CD4-positive, alpha-beta T cell treated with Interleukin-6 at 100 ng/mL for 8 hours (primary cell): ENCODE measurements at places on chromosomes 7 and 10.

GRCh38 chr7:68730194-68730593 is 868.1 kb upstream of the AUTS2 start:
- DNase-seq: no peak

GRCh38 chr7:102122026-102122425 is 164.6 kb upstream of the SH2B2 start:
- DNase-seq: no peak

DNA sequence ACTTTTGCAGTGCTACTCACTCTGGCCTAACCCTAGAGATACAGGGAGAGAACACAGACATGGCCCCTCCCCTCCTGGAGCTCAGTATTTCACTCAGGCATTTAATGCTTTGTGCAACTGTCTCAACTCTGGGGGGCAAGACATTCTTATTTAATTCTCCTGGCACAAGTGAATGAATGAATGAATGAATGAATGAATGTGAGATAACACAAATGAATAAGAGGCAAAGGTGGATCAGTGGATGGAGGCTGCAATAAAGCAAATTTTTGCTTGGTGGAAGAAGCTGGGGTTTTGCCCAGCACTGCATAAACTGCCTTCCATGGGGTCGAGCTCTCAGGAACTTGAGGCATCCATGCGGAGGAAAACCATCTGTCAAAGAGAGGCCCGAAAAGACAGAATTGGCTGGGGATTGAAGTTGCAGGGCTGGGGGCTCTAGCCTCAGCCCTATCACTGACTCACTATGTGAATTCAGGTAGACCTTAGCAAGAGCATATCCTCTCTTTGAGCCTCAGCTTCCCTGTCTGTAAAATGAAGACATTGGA is 441.4 kb upstream of the ZMIZ1 start:
- no peak for DNase-seq

DNA sequence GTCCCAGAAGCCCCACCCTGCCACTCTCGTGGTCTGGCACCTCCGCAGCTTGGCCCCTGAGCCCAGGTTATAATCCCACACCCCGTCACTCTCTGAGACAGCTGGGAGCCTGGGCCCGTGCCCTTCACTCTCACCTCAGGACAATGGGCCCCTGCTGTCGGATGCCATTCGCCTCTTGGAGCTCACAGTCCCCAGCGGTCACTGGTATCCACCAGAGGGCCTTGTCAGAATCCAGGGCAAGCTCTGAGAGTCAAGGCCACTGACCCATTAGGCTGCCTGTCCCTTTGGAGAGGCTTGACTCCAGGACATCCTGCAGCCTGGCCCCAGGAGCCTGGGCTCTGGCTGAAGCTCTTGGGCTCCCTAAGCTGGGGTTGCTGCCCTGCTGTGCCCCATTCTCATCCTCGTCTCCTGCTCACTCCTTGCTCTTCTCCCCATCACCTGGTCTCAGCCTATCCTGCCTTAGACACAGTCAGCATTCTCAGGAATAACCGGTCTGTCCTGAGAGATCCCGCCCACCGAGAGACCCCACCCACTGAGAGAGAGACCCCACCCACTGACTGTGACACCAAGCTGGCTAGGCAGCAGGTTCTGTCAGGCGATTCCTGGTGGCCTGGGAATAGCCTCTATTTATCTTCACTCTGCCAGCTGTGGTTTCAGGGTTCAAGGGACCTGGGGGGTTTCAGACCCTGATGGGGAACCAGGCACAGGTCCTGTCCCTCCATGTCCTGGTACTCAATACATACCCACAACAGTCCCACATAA is 27.7 kb downstream of the CPXM2 start:
- no peak for DNase-seq

GRCh38 chr10:92734301-92734700 is 44.5 kb downstream of the HHEX start:
- no peak for DNase-seq

DNA sequence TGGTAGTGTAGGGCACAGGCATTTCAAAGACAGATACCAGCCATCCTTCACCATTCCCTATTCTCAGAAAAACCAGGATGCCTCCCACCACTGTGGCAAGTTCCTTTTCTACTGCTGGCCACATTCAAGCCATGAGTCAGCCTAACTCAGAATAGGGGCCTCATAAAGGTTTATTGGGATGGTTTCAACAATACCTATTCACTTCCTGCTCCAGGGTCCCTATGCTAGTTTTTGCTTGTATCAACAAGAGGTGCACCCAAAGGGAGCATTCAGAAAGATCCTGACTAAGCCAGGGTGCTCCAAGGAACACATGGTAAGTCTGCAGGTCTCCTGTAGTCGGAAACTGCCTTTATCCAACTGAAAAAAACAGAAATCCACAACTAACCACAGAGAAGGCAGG is 76.9 kb upstream of the EGR2 start:
- DNase-seq: no peak

GRCh38 chr10:107899075-107899474 is 734.6 kb upstream of the SORCS1 start:
- DNase-seq: no peak

GRCh38 chr7:50793120-50793946 is 10.6 kb upstream of the GRB10 start:
- DNase-seq: peak; percentile 30

- no peak for DNase-seq
Observed at GRCh38 chr10:77101341-77101740, 536.3 kb downstream of the KCNMA1 start.

GRCh38 chr7:103894656-103895596 is 94.5 kb downstream of the RELN start:
- no peak for DNase-seq

- DNase-seq: no peak
Observed at GRCh38 chr7:44971902-44972441, 6.8 kb downstream of the MYO1G start.

DNA sequence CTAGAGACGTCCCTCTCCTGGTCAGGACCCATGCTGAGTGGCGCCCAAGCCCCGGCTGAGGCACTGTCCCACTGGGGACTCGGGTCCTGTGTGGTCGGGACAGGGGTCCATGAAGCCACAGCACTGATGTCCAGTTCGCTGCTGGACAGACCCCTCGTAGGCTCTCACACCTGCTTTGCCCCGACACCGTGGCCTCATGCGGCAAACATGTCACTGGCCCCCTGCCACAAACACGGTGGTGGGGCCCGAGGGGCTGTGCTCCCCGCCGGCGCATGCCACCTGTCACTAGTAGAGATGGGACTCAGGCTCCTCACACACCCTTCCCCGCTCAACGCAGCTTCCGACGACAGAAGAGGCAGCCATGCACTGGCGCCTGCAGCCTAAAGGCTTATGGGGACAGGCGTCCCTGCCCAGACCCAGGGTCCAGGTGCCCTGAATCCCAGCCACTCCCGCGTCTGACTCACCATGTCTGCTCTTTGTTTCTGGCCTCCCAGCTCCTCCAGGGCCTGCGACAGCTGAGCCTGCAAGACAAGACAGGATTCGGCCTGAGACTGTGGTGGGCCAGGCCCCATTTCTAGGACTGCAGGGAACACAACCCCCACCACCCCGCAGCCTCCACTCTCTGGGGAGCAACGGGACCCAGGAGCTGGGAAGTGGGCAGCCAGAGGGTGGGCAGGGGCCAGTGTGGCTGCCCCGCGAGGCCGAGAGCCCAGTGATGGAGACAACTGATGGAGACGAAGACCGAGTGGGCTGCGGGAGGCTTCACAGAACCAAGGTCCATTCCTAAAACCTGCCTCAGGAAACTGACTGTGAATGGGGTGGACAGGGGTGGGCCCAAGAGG is 230.9 kb downstream of the MAD1L1 start:
- DNase-seq: no peak

- no peak for DNase-seq
Observed at GRCh38 chr7:101674439-101674838, 45.3 kb upstream of the MYL10 start.

DNA sequence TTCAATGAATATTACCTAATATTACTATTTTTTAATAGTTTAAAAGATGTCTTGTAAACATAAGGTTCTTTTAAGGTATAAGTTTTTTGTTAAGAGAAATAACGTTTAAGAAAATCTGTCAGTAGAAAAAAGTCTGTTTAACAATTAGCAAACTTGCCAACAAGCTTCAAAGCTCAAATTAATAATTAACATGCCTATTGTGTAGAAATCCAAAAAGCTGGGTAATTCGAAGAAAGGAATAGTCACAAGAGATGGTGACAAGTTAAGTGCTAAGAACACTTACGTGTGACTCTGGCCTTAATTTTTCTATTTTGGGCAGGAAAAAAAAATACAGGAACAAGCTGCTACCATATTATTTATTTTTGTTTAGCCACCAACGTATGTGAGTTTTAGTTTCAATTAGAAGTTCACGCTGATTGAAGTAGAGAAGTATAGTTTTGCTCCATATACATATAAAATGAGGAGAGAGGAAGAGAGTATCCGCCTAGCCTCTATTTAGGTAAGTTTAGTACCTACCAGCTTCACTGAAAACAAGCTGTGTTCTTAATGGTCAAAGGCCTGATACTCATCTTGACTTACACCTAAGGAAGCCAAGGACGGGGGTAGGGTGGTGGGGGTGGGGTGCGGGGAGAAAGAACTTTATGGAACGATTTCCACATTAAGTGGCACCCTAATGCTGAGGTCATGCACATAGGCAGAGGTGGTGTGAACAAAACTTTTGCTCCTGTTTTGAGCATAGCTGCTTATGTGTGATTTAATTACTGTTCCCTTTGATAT is 43.4 kb upstream of the AGBL3 start:
- DNase-seq: no peak

GRCh38 chr10:1268831-1269230 is 212.6 kb downstream of the WDR37 start:
- no peak for DNase-seq

GRCh38 chr7:113824117-113824823 is 94.5 kb downstream of the PPP1R3A start:
- no peak for DNase-seq

DNA sequence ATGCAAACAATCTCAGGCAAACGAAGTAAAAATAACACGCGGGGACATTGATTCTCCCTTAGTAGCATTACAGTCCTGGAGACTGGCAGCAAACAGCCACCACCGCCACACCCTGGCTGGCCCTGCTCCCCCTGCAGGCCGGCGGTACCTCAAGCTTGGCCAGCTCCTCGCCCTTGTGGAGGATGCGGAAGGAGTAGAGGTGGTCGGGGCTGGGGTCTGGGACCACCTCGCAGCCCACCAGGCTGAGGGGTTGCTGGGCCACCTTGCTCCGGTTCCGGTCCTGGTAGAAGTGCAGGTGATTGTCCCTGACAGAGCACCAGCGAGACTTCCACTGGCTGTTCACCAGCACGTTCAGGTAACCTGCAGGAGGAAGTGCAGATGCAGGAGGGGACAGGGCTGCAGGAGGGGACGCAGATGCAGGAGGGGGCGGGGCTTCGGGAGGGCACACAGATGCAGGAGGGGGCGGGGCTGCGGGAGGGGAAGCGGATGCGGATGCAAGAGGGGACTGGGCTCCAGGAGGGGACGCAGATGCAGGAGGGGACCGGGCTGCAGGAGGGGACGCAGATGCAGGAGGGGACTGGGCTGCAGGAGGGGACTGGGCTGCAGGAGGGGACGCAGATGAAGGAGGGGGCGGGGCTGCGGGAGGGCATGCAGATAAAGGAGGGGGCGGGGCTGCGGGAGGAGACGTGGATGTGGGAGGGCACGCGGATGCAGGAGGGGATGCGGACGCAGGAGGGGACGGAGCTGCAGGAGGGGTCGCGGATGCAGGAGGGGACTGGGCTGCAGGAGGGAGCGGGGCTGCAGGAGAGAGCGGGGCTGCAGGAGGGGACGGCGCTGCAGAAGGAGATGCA is 65.7 kb downstream of the VWA2 start:
- peak; percentile 78 for DNase-seq

GRCh38 chr10:1923586-1923985 is 186.3 kb upstream of the ADARB2 start:
- DNase-seq: no peak

GRCh38 chr10:57657164-57657765 is 610.4 kb downstream of the IPMK start:
- no peak for DNase-seq

DNA sequence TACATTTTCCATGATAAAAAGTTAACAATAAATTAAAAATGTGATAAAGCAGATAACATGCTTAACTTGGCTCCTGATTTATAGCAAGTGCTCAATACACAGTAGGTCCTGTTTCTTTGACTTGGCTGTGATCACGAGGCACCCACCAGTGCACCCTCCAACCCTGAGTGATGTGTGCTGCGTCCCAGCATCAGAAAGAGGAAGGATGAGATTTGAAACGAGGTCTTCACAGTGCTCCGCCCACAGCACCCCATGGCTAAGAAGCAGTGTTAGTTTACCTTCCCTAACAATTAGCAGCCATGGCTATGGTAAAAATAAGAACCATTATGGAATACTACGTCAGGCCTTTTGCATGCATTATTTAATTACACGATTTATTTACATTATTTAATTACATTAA is 292.0 kb upstream of the ZMIZ1 start:
- DNase-seq: no peak

- DNase-seq: no peak
Observed at GRCh38 chr10:76879116-76879913, 758.3 kb downstream of the KCNMA1 start.

GRCh38 chr10:5988336-5988920 is 11.1 kb upstream of the IL15RA start:
- no peak for DNase-seq

GRCh38 chr10:47452495-47453140 is 31.3 kb downstream of the ANXA8 start:
- no peak for DNase-seq
